GM23248 (cell line): ENCODE measurements at places on chromosomes 7 and 10. TPM values are rescaled to one million over a fixed set of nuclear protein-coding genes. Genes with fewer than 3 reads are reported as not detected.

The SLC26A4 gene
- 0.25 and 0.43 TPM in 2 replicates for total RNA-seq

The C10orf67 gene
- under 0.01 and 0.25 TPM in 2 replicates for total RNA-seq

The UCMA gene
- total RNA-seq, result not detected in 2 replicates

The CALML3 gene
- not detected in 2 replicates for total RNA-seq

The RBP3 gene
- total RNA-seq, result not detected in 2 replicates

The OR2A7 gene
- total RNA-seq, result 1.1 TPM in 1 of 2 replicates, not detected in the other

The CLCN1 gene
- not detected in 2 replicates for total RNA-seq

The ZNF394 gene
- 17.3 and 24.3 TPM in 2 replicates for total RNA-seq

The PLAU gene
- 13.3 and 13.8 TPM in 2 replicates for total RNA-seq

The PDZD7 gene
- total RNA-seq, result 0.54 TPM in 1 of 2 replicates, not detected in the other

The ABCA13 gene
- total RNA-seq, result 0.11 TPM in 1 of 2 replicates, not detected in the other
